ENCODE measurements at places on chromosomes 2 and 18.

GRCh38 chr2:205751569-205752031 lies 69.3 kb downstream of the NRP2 start:
- no peak for DNase-seq

GRCh38 chr2:37825586-37825985 lies 99.5 kb upstream of the RMDN2 start:
- no peak for DNase-seq

DNA sequence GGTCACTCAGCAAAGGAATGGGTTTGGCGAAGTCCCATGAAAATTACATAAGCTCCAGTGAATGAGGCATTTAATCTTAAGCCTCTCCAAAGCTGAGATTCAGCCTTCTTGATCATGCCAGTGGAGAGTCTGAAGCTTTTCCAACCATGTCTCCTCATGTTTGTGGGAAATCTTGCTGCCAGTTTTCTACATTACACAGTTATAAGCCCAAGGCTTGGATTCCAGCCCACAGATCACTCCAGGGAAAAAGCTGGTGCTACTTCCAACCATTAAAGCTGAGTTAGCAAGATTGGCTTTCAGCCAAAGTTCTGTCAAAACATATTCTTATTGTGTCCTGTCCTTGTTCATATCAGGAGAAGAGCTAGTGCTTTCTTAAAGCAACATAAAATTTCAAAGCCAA lies 293.8 kb downstream of the LRRTM4 start:
- no peak for DNase-seq

DNA sequence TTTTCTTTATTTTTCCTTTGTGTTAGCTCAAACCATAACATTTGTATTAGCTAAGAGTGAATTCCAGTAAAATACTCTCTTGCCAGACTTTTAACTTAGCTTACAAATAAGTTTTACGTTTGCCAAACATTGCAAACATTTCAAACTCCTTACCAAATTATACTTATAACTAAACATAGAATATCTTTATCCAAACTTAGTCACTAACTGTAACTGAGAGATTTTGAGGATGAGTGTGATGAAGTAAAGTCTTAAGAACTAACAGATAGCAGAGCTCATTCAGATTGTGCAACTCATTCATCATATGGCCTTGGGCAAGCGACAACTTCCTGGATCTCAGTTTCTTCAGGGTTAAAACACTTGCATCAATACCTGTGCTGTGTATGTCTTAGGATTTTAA lies 533.7 kb downstream of the TDRD15 start:
- no peak for DNase-seq

- DNase-seq: no peak
These were observed 26.1 kb upstream of the LMAN1 start for GRCh38 chr18:59385191-59385590.

- DNase-seq: no peak
These were observed 122.4 kb upstream of the BCL2L11 start for GRCh38 chr2:110998311-110998710.

GRCh38 chr18:46334868-46335281 lies 230.7 kb downstream of the HAUS1 start:
- DNase-seq: no peak

- no peak for DNase-seq
These were observed 1.0 kb upstream of the PUM2 start for GRCh38 chr2:20351555-20352229.

DNA sequence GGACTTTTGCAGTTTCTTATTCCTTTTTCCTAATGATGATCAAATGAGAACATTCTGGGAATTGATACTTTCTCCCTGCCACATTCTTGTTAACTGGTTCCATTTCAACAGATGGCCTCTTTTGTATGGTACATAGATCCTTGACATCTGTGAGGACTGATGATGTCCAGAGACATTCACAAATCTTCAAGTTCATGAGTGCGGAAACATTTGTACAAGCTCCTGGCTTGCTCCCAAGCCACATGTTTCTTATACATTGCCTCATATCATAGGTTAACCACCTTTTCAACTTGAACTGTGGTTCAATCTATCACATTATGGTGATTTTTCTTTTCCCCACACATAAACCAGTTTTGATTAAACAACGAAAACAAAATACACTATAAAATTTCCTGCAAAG lies 267.3 kb downstream of the CLIP4 start:
- no peak for DNase-seq

DNA sequence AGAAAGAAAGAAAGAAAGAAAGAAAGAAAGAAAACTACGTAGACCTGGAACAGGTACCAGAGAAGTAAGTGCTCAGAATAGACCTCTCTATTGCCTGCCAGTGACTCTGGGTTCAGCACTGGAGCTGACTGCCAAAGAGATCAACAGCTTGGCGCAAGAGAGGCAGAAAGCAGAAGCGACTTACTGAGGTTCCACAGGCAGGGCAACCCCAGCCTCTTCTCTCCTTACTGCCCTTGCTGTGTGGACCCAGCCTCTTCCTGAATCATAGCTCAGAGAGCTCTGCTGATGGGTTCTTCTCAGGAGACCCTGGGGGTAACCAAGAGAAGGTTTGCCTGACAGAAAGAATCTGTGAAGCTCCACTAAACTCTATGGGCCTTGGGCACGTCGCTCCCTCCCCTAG lies 7.1 kb downstream of the CAPN13 start:
- DNase-seq: no peak

- no peak for DNase-seq
These were observed 189.5 kb upstream of the SPOPL start for GRCh38 chr2:138312061-138312460.

DNA sequence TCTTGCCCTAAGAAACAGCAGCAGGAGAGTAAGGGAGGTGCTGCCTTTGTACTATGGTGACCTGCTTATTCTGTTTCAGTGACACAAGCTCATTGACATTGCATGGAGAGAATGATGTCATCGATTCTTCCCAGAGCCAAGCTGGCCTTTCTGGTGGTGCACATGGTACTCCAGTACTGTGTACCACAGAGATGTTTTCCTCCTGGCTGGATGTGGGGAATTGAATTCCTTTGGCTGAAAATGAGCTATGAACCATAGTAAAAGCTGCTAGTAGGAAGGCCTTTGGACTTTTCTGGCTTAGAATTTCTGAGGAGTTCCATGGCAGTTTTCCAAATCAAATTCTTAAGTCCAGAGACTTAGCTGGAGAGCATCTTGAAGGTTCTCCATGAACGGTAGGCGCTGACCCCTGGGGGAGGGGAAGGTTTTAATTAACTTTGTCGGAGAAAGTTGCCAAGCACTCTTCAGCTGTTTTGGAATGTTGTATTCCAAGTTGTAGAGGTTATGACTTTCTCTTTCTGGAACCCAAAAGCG lies 17.1 kb upstream of the B3GNT2 start:
- no peak for DNase-seq

DNA sequence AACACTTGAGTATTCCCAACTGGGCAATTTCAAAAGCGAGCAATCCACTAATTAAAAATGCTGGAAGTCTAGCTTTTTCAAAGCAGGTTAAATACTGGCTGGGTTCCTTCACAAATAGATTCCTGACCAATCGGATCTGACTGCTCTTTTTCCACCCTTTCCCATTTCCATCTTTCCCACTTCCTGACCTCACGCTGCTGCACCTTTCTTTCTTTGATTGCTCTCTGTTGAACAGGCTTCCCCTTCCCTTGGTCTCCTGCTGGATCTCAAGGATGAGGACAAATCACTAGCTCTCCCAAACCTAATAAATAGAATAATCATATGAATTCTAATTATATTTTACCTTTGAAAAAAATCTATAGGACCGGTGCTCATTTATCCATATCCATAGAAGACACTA lies 121.2 kb downstream of the TCF4 start:
- DNase-seq: no peak
